ENCODE measurements at places on chromosomes 7 and 10.

DNA sequence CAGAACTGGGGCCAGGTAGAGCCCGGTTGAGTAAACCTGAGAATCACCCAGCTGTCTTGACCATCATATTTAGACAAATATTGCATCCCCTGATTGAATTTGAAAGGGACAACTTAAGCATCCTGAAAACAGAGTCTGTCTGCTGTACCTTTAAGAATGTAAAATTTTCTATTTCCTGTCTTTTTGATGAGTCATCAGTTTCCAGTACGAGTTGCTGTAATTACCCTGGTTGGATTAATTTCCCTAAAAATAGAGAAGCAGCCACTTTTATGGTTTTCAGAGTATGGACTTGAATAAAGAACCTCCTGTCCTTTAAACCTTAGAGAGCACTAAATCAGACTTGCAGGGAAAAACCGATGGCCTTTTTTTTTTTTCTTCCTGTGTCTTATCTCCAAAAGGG is 164.6 kb upstream of the SH2B2 start:
- DNase-seq = no peak

DNA sequence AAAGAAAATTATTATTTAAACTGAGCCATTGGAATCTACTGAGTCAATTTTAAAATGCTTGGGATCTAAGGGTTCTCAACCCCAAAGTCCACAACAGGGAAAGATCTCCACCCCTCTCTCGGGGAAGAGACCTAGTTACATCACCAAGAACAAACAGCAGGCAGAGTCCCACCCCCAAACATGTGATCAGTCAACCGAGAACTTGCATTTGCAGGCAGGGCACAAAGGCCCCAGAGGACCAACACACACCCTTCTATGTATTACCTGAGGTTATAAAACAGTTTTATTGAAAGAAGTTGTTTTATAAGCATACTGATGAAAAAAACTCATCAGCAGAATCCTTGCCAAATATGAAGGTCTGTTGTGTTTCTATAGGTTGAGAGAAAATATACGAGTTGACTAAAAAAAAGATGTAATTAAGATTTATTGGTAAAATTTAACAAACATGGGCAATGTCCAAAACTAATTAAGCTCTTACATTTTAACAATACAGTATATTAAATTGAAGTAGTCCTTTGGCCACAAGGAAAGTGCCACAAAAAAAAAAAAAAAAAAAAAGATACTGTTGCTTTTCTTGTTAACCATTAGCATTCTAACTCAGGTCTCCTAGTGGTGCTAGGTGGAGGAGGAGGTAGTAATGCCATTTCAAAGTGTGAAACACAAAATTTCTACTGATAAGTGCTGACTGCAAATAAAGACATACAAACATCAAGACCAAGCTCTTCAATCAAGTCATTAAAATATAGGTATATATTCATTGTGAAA is 975 bp upstream of the USP54 start:
- no peak for DNase-seq

- DNase-seq = no peak
Measured at GRCh38 chr7:131218727-131219128, 108.9 kb upstream of the MKLN1 start.

- DNase-seq = no peak
Measured at GRCh38 chr7:30281791-30282190, 2.6 kb upstream of the ZNRF2 start.

DNA sequence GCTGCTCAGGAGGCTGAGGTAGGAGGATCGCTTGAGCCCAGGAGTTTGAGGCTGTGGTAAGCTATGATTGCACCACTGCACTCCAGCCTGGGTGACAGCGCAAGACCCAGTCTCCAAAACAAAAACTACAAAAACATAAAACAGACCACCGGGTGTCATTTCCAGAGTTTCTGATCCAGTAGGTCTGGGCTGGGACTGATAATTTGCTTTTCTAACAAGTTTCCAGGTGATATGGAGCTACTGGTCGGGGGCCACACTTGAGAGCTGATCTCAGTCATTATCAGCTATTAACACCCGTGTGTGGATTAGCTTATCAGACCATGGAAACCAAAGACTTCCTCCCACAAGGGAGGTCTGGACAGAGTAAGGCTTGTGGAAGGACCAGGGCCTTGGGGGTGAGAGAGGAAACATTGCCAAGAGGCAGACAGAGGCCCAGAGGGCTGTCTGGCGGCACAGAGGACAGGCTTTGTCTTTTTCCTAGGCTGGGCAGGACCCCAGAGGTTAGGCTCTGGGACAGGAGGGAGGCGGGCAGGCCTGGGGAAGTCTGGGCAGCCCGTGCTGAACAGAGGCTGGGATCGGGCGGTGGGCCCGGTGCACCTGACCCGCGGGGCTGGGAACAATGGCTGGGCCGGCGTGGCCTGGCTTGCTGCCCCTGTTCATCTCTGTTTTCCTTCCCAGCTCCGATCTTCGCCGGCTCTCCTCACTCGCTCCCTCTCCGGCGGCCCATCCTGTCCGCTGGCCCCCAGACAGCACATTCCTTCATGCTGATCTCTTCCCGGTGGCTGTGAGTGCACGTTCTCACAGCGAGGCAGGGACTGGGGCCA is 25.2 kb downstream of the TMEM270 start:
- DNase-seq = no peak

- DNase-seq = no peak
Measured at GRCh38 chr7:83996879-83997278, 197.7 kb downstream of the SEMA3A start.

DNA sequence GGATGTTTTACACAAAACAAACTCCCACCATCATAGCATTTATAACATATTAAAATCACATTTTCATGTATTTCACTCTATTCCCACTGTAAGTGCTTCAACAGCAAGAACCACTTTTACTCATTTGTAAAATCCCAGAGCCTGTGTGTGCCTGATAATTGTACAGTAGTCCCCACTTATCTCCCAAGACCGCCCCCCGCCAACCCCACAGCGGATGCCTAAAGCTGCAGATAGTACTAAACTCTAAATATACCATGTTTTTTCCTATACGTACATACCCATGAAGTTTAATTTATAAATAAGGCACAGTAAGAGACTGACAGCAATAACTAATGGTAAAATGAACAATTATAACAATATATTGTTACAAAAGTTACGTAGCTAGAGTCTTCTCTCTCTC is 33.5 kb downstream of the EZH2 start:
- no peak for DNase-seq

DNA sequence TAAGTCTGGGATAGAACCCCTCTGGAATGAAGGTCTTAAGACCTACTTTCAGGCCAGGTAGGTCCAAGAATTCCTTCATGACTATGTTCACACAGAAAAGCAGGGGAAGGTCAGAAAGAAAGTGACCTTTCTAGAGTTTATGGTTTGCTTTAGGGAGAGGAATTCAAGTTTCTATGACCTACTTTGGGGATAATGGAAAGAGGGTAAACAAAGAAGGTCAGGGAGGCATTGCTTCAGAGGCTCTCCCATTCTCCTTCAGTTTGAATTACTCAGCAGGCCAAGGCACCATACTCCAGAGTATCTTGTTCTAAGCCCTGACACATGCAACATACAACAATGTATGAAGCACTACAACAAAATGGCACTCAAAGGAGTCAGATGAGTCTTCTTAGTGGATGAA is 11.5 kb upstream of the MACC1 start:
- no peak for DNase-seq

DNA sequence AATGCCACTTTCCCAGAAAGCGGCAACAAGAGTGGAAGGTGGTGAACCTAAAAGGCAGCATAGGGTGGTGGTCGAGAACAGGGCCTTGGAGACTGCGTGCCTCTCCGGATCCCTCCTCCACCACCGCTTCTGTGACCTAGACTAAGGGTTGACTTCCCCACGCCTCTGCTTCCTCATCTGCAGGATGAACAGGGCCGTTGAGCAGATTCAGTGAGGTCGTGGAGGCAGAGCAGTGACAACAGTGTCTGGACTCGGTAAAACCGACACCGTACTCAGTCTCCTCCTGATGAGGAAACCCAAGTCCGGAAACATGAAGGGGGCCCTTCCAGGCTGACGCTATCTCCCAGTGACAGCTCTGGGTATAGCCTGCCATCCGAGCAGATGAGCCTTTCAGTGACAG is 162.6 kb downstream of the CELF2 start:
- DNase-seq = peak; percentile 64

DNA sequence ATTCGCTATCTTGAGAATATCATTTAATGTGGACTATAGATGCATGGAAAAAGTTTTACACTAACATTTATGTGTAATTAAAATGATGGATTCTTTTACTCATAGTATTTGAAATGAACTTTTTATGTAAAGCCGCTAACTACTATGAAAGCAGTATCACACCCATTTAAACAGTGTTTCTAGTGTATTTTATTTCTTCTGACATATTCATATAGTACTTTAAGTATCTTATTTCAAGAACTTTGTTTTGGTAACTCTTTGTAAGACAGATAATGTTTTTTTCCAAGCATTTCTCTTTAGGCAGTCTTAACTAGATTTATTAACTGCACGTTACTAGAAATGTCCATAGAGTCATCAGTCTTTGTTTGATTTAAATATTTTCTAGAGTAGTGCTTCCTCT is 12.5 kb upstream of the ARMC3 start:
- DNase-seq = no peak

DNA sequence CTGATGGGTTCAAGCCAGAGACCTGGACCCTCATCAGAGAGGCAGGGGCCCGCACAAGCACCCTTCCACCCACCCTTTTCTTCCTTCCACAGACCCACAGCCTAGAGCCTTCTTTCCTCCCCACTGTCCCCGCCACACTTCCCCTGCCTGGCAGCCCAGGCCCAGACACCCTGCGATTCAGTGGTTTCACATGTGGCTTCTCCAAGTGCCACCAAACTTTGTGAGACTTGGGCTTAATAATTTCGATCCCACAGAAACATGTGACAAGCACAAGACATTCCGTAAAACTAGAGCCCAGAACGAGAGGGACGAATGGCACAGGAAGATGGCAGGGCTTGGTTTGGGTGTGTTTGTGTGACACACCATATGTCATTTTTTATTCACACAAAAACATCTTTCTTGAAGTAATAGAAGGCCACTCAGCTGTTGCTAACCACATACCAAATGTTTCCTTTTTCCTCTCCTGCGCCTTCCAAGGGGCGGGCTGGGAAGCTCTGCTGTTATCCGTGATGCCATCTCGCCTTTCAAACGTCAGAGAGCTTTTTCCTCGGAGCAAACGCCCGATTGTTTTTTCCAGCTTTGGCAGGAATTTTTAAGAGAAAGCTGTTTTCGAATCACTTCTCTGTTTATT is 162.9 kb downstream of the GRK5 start:
- no peak for DNase-seq

DNA sequence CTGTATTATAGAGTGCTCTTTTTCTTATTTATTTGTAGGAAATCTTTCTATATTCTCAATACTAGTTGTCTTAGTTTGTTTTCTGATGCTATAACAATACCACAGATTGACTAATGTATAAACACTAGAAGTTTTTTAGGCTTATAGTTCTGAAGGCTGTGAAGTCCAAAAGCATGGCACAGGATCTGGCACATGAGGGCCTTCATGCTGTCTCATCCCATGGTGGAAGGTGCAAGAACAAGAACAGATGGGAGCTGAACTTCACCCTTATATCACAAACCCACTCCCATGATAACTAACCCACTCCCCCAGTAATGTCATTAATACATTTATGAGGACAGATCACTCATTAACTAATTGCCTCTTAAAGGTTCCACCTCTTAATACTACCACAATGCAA is 109.7 kb downstream of the AVL9 start:
- DNase-seq = no peak

DNA sequence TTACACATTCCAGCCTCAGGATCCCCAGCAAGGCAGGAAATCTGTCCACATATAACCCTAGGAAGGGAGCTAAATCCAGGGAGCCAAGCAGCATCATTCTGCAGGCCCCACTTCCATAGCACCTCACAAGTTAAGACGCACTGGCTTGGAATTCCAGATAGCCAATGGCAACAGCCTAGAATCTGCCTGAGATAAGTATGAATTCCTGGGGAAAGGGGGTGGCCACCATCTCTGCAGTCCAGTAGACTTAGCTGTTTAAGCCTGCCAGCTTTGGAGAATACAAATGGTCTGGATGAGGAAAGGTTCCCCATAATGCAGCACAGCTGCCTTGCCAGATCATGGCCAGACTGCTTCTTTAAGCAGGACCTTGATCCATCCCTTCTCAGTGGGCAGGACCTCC is 179.4 kb upstream of the PRSS1 start:
- DNase-seq = no peak

DNA sequence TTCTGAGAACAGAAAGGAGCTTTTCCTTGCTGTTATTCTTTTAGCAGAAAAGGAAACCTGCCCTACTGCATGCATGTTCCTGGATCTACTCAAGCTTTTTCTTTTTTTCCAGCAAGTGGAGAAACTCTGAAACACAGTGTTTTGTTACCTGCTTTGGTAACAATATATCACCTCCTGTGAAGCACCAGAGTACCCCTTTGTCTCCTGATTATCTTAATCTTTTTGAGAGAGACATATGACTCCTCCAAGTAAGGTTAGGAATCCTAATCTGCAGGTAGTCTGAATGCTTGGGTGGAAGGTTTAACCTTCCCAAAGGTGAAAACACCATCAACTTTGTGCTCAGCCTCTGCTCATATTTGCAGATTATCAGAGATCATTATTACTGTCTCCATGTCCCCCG is 93.1 kb downstream of the MAPK8 start:
- DNase-seq = no peak

DNA sequence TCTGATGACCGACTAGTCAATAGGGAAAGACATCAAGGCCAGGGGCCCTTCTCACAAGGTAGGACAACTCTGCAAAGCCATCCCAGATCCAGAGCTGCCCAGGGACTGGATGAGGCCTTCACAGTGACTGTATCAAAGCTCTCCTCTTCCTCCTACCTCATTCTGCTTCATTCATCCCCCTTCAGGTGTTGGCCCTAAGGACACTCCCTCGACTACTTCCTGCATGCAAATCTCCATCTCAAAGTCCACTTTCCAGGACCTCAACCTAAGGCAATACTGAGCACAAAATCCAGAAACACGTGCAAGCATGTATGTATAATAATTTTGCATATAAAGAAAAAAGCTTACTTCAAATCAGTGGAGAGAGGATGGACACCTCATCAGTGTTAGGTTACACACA is 25.1 kb downstream of the DPY19L1 start:
- DNase-seq = no peak

DNA sequence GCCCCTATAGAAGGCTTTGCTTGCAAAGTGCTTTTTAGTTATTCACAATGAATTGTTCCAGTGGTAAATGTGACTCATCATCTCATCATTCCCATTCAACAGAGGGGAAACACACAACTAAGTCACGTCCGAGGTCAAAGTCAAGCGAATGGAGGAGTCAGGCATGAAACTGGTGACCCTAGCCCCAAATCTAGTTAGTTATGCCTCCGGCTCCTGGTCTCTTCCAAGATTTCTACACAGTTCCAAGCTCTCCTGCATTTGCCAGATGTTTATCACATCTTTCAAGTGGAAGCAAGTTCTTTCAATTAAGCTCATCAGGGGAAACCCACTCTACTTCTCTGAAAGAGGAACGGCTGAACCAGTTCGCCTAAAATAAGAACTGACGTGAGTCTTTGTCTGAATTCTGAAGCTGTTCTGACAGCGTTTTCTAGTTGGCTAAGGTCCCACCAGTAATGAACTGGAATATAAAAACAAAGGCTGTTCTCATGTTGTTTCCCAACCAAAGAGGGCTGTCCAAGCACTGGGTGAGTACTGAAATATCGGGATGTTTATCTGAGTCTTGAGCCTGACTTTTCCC is 140.9 kb upstream of the NRBF2 start:
- DNase-seq = no peak

GRCh38 chr10:75074711-75075445 is 36.6 kb upstream of the SAMD8 start:
- DNase-seq = no peak

GRCh38 chr10:112970021-112970420 is 20.0 kb downstream of the TCF7L2 start:
- no peak for DNase-seq
